ENCODE measurements at places on chromosomes 2 and 18. TPM values are rescaled to one million over a fixed set of nuclear protein-coding genes. Genes with fewer than 3 reads are reported as not detected.

CSRNP3 gene
- 4.4 TPM for polyA plus RNA-seq

LGALSL gene
- 20.8 TPM for polyA plus RNA-seq

PMAIP1 gene
- polyA plus RNA-seq: 10.4 TPM

LHCGR gene
- polyA plus RNA-seq: 0.03 TPM

DNA sequence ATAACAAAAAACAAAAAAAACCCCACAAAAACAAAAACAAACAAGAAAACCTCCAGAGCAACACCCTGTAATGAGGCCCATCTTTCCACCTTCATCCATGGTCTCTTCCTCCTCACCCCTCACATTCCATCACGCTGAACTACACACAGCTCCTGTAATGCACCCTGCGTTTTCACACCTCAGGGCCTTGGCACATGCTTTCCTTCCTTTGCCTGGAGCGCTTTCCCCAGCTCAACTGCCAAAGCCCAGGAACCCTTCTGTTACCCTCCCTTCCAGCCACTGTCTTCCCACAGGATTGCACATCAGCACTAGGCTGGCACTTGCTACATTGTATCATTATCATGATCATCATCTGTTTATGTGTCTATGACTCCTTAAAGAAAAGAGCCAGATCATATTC, 29.4 kb downstream of the TMEM247 start:
- H3K27me3 ChIP-seq: no peaks in the 10 kb centered on the region
- H3K36me3 ChIP-seq: no peaks in the 10 kb centered on the region
- H3K27ac ChIP-seq: no peak overlapping the region
- no peak for DNase-seq
- no peak overlapping the region for H3K4me3 ChIP-seq

DNA sequence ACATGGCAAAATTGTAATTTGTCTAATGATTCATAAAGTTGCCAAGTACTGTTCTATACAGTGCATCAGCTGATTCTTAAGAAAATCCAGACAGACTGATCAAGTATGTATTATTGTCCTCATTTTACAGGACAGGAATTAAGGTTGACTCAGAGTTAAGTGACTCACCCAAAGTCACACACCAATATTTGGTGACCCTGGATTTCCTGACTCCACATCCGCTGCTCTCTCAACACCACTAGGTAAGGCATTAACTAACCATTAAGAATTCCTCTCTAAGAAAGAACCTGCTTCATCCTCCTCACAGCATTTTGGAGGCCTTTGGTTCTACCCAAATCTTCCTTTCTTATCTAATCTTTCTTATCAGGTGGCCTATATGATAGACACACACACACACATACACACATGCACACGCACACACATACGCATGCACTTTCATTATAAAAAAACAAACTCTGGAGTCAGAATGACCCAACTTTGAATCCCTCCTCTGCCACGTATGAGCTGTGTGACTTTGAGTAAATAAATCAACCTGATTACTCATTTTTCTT, 150.8 kb downstream of the ANKRD44 start:
- no peak for DNase-seq
- H3K27me3 ChIP-seq: no peaks in the 10 kb centered on the region
- H3K4me1 ChIP-seq: no peaks in the 10 kb centered on the region
- H3K36me3 ChIP-seq: no peaks in the 10 kb centered on the region

- DNase-seq: no peak
- H3K4me3 ChIP-seq: no peak overlapping the region
- H3K4me1 ChIP-seq: no peaks in the 10 kb centered on the region
- H3K36me3 ChIP-seq: no peaks in the 10 kb centered on the region
- no peaks in the 10 kb centered on the region for H3K27me3 ChIP-seq
- H3K27ac ChIP-seq: no peak overlapping the region
These were observed 363.6 kb downstream of the RNF144A start for GRCh38 chr2:7280790-7281189.

DNA sequence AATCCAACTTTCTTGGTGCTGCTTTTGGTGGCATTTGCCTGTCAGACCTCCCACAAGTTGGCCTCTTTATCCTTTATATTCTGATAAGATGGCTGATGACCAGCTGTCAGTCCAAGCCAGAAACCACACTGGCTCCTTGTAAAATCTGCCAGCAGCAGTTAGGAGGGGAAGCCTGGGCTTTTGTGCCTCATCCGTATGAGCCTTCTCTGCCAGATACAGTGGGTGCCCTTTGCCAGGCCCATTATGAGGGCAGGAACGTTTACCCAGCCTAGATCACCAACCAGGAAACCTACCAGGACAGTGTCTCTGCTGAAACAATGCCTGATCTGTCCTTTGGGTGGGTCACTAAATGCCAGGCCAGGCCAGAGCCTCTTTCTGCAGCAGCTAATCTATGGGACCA, 202.9 kb upstream of the SP5 start:
- H3K27ac ChIP-seq: no peak overlapping the region
- H3K27me3 ChIP-seq: no peaks in the 10 kb centered on the region
- H3K4me1 ChIP-seq: no peaks in the 10 kb centered on the region
- DNase-seq: no peak
- no peak overlapping the region for H3K4me3 ChIP-seq

- no peaks in the 10 kb centered on the region for H3K27me3 ChIP-seq
- no peak overlapping the region for H3K27ac ChIP-seq
- H3K36me3 ChIP-seq: no peaks in the 10 kb centered on the region
- no peaks in the 10 kb centered on the region for H3K4me1 ChIP-seq
- DNase-seq: no peak
These were observed 205.2 kb upstream of the RGPD4 start for GRCh38 chr2:107621186-107622165.

- no peak for DNase-seq
- no peak overlapping the region for H3K27ac ChIP-seq
- H3K36me3 ChIP-seq: no peaks in the 10 kb centered on the region
- H3K4me1 ChIP-seq: no peaks in the 10 kb centered on the region
- H3K27me3 ChIP-seq: no peaks in the 10 kb centered on the region
These were observed 56.3 kb upstream of the UPP2 start for GRCh38 chr2:158045362-158045761.

GRCh38 chr2:18238209-18238608, 322.2 kb downstream of the RDH14 start:
- no peaks in the 10 kb centered on the region for H3K4me1 ChIP-seq
- DNase-seq: no peak
- no peaks in the 10 kb centered on the region for H3K36me3 ChIP-seq
- no peaks in the 10 kb centered on the region for H3K27me3 ChIP-seq
- no peak overlapping the region for H3K27ac ChIP-seq

DNA sequence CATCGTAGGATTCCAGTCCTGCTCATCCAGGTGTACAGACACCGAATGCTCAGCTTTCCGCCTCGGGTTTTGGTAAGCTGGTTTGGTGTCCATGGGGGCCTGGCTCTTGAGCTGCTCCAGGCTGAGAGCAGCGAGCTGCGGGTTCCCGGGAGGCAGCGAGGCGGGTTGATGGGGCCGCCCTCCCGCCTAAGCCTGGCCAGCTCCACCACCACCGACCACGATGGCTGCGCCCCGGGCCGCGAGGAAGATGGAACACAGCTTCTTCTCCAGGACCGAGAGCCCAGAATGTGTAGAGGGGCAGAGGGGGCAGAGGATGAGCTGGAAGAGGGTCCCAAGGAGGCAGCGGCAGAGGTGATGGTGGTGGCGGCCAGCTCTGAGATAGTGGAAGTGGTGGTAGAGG, 64.1 kb downstream of the AKAIN1 start:
- H3K27ac ChIP-seq: no peak overlapping the region
- H3K27me3 ChIP-seq: no peaks in the 10 kb centered on the region
- H3K4me3 ChIP-seq: no peak overlapping the region
- H3K4me1 ChIP-seq: no peaks in the 10 kb centered on the region
- no peaks in the 10 kb centered on the region for H3K36me3 ChIP-seq

GRCh38 chr2:154140249-154141025, 268.7 kb downstream of the GALNT13 start:
- no peak overlapping the region for H3K27ac ChIP-seq
- no peak overlapping the region for H3K4me3 ChIP-seq
- H3K36me3 ChIP-seq: no peaks in the 10 kb centered on the region
- no peak for DNase-seq
- no peaks in the 10 kb centered on the region for H3K4me1 ChIP-seq
